Myocyte (in vitro differentiated cells): ENCODE measurements at places on chromosomes 2 and 18. TPM values are rescaled to one million over a fixed set of nuclear protein-coding genes. Genes with fewer than 3 reads are reported as not detected.

Gene ARHGAP15
- total RNA-seq: not detected in 2 replicates

Gene AOX1
- total RNA-seq: 4.9 and 5.9 TPM in 2 replicates

Gene TGFA
- total RNA-seq: 0.19 and 0.21 TPM in 2 replicates

Gene MAP3K19
- total RNA-seq: not detected in 2 replicates

Gene CIB4
- total RNA-seq: not detected in 2 replicates

Gene SLC9A4
- total RNA-seq: 0.24 and 0.42 TPM in 2 replicates

Gene ZSWIM2
- 0.16 TPM in 1 of 2 replicates, not detected in the other for total RNA-seq

Gene CD207
- total RNA-seq: 0.26 TPM in 1 of 2 replicates, not detected in the other

Gene MOCOS
- total RNA-seq: 4.8 and 5.4 TPM in 2 replicates

Gene SERPINB7
- total RNA-seq: 4.5 and 6.4 TPM in 2 replicates

Gene CFAP65
- total RNA-seq: 0.05 TPM in 1 of 2 replicates, not detected in the other

Gene ABHD3
- 1.4 and 2.9 TPM in 2 replicates for total RNA-seq

Gene CRACDL
- total RNA-seq: 0.11 and 0.26 TPM in 2 replicates

Gene PRSS56
- total RNA-seq: 2.5 and 6.5 TPM in 2 replicates

Gene FKBP7
- total RNA-seq: 27.2 and 32.4 TPM in 2 replicates

Gene SCYGR4
- total RNA-seq: not detected in 2 replicates

Gene TEKT4
- total RNA-seq: not detected in 2 replicates

Gene FHOD3
- 23.2 and 57.5 TPM in 2 replicates for total RNA-seq

Gene LBH
- 28.8 and 130 TPM in 2 replicates for total RNA-seq

Gene REG3A
- total RNA-seq: not detected in 2 replicates

Gene OSBPL6
- total RNA-seq: 14.0 and 20.6 TPM in 2 replicates

Gene FBXO36
- total RNA-seq: 1.5 and 2.1 TPM in 2 replicates

Gene ORC2
- 12.6 and 13.6 TPM in 2 replicates for total RNA-seq

Gene NYAP2
- 0.05 TPM in 1 of 2 replicates, not detected in the other for total RNA-seq

Gene TCF23
- not detected in 2 replicates for total RNA-seq

Gene C1QL2
- 0.27 and 0.68 TPM in 2 replicates for total RNA-seq

Gene DCAF17
- total RNA-seq: 18.9 and 24.1 TPM in 2 replicates

Gene CETN1
- total RNA-seq: not detected in 2 replicates

Gene CNNM4
- total RNA-seq: 7.5 and 15.6 TPM in 2 replicates

Gene TNS1
- total RNA-seq: 106 TPM in 2 replicates

Gene EHD3
- total RNA-seq: 5.0 and 5.6 TPM in 2 replicates

Gene C18orf54
- total RNA-seq: 1.8 and 3.0 TPM in 2 replicates

Gene TTC31
- 16.3 and 18.9 TPM in 2 replicates for total RNA-seq

Gene LRP1B
- total RNA-seq: 0.05 TPM in 2 replicates

Gene CRYGC
- not detected in 2 replicates for total RNA-seq

Gene RGPD8
- total RNA-seq: 6.7 and 8.1 TPM in 2 replicates

Gene PTGR3
- 11.7 and 11.9 TPM in 2 replicates for total RNA-seq

Gene SLC5A7
- total RNA-seq: not detected in 2 replicates

Gene TTN
- total RNA-seq: 1,034 and 1,448 TPM in 2 replicates

Gene ASXL3
- total RNA-seq: not detected in 2 replicates

Gene ABCG8
- not detected in 2 replicates for total RNA-seq

Gene UGT1A8
- total RNA-seq: not detected in 2 replicates

Gene TFCP2L1
- total RNA-seq: under 0.01 TPM in 1 of 2 replicates, not detected in the other

Gene DSG4
- not detected in 2 replicates for total RNA-seq

Gene LYPD6
- total RNA-seq: 2.4 and 3.4 TPM in 2 replicates

Gene POTEJ
- total RNA-seq: not detected in 2 replicates

Gene XDH
- total RNA-seq: 0.32 and 0.52 TPM in 2 replicates

Gene GCKR
- total RNA-seq: not detected in 2 replicates
